SJSA1 (cell line): ENCODE measurements at places on chromosomes 7 and 10. TPM values are rescaled to one million over a fixed set of nuclear protein-coding genes. Genes with fewer than 3 reads are reported as not detected.

The TMUB1 gene
- 32.5 and 34.5 TPM in 2 replicates for total RNA-seq

The ATXN7L1 gene
- total RNA-seq: 0.91 and 2.7 TPM in 2 replicates

The PLA2G12B gene
- not detected in 2 replicates for total RNA-seq

DNA sequence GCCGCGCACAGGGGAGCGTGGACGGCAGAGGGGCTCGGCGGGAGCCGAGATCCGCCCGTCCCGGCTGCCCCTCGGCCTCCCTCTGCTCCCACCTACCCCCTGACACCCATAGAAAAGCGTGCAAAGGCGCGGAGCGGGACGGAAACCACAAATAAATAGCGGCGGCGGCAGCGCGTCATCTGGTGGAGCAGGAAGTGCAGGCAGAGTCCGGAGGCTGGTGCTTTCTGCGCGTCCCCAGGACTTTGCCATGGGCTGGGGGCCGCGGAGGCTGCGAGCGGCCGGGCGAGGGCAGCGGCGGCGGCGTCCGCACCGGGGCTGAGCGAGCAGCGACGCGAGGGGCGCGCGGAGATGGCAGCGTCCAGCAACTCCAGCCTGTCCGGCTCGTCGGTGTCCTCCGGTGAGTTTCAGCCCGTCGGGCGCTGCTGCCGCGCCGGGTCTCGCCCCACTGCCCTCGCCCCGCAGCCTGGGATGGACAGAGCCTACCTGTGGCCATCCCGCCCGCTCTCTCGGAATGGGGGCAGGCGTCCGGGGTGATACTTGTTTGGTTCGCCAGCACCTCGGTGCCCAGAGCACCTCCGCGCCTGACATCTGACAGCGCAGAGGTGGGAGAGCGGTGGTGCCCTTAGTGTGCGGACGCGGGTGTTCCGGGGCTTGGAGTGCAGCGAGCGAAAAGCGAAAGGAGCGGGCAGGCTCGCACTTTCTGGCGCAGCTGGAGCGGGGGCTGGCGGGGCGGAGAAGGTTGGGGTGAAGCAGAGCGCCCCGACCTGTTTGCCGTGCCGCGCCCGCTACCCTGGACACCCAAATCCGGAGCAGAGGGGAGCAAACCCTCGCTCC, at the start of gene CHN2:
TSS of gene CHN2 (plus strand) at position 182 of the 834 bp plus-strand sequence.
- peaks cover 24% of the 10 kb centered on the region for H3K4me1 ChIP-seq
- H3K27ac ChIP-seq: no peak within 1 kb of the TSS
- no peaks in the 10 kb centered on the region for H3K36me3 ChIP-seq
- H3K27me3 ChIP-seq: peaks cover 70% of the 10 kb centered on the region

The CLDN4 gene
- total RNA-seq: 0.16 TPM in 1 of 2 replicates, not detected in the other
